NCI-H524 (cell line): ENCODE measurements at places on chromosomes 3 and 15.

DNA sequence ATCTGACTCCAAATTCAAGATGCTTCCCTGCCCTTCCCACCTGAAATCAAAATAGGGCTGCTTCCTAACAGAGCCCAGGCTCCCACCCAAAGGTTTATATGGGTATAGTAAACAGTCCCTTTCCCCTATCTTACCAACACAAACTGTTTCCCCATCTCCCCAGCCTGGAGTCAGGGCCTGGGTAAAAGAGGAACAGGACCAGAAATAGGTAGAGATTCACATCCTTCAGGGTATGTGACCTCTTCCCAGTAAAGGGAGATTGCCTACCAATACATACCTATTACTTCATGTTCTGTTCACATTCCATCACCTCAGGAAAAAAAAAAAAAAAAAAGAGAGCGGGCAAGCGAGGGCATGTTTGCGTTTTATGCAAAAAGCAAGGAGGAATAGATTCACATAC lies 9.7 kb upstream of the SHF start:
- no peak for DNase-seq

DNA sequence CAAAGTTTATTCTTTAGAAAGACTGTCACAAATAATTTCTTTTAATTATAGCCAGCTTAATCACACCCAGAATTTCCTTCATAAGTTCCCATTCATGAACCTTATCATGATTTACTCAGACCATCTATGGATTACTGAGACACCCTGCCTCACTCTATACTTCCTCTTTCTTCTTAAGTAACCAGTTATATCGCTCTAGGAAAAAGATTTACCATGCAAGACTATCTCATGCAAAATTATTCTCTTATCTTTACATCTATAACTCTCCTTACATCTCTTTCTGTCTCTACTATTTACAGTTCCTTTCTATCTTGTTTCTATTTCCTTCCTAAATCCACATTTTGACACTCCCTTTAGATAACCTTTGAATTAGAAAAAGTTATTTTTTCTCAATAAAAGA lies 316.8 kb downstream of the POLQ start:
- no peak for DNase-seq

GRCh38 chr15:101070502-101071273 lies 151.5 kb downstream of the LRRK1 start:
- no peak for DNase-seq

GRCh38 chr3:54736459-54736858 lies 191.4 kb downstream of the LRTM1 start:
- DNase-seq, result no peak

DNA sequence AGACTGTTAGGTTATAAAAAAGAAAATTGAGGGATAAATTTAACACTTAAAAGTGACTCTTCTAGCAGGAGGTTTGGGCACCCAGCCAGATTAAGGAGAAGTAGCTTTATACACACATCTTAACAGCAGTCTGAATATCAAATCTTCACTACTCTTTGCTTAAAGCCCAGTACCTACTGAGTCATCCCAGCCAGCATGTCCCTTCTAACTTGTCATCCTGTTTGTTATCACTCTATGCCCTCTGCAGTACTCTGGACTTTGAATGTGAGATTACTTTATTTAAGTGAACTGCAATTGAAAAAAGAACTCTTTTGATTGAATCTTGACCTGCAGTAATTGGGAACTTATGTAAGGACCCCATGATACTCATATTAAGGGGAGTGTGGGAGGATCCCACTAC lies 77.6 kb downstream of the FHIT start:
- no peak for DNase-seq

- DNase-seq, result no peak
Observed at GRCh38 chr3:25724948-25725645, 58.1 kb downstream of the NGLY1 start.

DNA sequence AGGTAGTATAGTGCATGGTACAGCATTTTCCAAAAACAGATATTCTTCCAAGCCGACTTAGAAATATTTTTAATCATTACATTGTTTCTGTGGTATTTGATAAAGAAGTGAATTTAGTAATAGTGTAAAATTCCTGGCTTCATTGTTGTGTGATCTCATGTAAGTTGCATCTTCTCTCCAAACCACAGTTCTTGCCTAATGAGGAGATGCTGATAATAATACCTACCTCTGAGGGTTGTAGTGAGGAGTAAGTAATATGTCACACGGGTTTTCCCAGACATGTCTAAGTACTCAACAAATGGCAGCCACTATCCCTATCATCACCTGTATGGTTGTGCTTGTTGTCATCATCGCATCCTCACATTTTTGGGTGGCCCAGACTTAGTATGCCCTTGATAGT lies 167.3 kb downstream of the SLCO3A1 start:
- no peak for DNase-seq

- DNase-seq, result no peak
Observed at GRCh38 chr3:157078811-157079185, 81.1 kb downstream of the CCNL1 start.

DNA sequence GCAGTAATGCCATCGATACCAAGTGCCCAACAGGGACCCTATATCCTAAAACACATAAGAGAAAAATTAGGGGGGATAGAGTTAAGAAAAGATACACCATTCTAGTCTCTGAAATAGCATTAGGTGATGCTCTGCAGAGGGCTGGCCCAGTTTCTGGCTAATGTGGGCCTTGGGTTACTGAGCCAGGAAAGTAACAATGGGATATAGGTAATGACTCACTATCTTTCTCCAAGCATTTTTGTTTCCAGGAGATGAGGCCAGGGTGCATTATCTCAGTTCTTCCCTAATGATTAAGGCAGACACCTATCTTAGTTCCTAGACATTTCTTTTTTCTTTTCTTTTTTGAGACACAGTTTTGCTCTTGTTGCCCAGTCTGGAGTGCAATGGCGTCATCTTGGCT lies 50.0 kb downstream of the PRKAR2A start:
- DNase-seq, result no peak

DNA sequence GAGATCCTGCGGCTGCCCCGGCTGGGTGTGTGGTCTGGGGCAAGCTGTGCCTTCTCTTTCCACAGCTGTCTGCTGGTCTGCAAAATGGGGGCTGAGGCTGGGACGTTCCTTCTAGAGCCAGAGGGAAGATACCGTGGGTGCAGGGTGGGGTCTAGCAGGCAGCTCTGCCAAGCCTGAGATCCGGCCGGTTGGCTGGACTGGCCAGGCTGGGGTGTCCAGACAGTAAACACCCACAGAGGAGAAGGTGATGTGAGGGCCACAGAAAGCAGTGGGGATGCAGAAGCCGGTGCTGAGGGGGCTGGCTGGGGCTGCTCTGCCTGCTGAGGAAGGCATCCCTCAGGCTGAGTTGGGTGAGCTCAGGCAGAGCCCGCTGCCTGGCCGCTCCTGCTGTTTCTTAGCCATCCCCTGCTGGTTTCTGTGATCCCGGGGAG lies 46.1 kb downstream of the FBLN2 start:
- no peak for DNase-seq

DNA sequence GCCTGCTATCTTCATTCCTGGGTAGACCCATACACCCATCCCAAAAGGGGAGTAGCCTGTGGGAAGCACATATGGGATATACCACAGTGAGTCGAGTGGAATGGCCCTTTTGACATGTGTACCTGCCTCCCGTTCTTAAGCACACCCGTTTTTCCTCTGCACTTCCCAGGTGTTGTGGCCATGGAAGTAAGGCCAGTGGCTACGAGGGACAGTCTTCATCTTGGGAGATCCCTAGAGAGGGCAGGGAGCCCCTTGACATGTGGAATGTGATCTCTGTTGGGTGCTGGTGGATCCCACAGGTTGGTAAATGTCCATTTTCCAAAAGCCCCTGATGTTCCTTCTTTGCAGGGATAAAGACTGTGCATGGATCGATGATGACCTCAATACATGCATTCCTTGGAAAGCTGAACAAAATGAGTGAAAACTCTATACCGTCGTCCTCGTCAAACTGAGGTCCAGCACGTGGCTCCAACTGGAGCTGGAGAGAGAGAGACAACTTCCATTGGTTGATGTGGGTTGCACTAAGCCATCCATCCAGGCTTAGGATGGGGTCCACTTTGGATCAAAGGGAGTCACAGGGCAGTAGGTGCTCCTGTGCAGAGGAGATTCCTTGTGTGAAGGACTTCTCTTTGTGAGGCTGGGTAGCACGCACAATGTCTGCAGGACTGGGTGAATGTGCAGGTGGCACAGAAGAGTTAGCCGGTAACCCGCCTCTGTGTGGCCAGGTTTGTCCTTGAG lies 136.8 kb downstream of the SNRPN start:
- no peak for DNase-seq
